A549 treated with RU486 at 1 μM for 4 hours (cell line): ENCODE measurements at places on chromosomes 6 and 20. TPM values are rescaled to one million over a fixed set of nuclear protein-coding genes. Genes with fewer than 3 reads are reported as not detected.

SLC17A1 gene
- total RNA-seq = 0.08 to 0.10 TPM in 2 of 5 replicates, not detected in the others

CST11 gene
- not detected in 5 replicates for total RNA-seq

LRP11 gene
- 21.8 to 41.2 TPM (median 37.2 TPM) in 5 replicates for total RNA-seq

HTR1B gene
- 0.07 to 0.09 TPM in 2 of 5 replicates, not detected in the others for total RNA-seq

MATN4 gene
- 0.06 to 0.14 TPM (median 0.12 TPM) in 4 of 5 replicates, not detected in the other for total RNA-seq
